ENCODE measurements at places on chromosomes 3 and 15.
A peak's percentile ranks its signal among the peaks of the same experiment; 100 is the strongest.

- peak; percentile 38 for DNase-seq
Observed at GRCh38 chr3:143000528-143000927, 842 bp upstream of the U2SURP start.

DNA sequence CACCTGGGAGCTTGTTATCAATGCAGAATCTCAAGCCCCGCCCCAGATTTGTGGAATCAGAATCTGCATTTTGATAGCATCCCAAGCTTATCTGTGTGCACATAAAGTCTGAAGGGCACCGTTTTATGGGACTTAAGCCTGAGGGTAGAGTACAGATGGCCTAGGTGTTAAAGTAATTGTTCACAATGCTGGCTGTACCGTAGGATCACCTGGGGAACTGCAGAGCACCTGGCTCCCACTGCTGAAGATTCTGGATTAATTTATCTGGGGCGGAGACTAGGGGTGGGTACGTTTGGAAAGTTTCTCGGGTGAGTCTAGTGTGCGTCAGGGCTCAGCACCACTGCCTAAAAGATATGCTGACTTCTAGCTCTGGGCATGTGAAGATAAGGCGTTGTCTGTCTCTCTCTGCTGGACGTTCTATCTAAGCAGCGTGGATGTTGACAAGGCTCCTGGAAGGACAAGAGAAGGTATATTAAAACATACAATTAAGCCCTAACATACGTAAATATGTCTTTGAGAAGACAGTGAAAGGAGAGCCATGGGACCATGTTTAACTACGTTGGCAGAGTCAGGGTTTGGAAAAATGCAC is 63.2 kb upstream of the RASGRP1 start:
- DNase-seq, result no peak

DNA sequence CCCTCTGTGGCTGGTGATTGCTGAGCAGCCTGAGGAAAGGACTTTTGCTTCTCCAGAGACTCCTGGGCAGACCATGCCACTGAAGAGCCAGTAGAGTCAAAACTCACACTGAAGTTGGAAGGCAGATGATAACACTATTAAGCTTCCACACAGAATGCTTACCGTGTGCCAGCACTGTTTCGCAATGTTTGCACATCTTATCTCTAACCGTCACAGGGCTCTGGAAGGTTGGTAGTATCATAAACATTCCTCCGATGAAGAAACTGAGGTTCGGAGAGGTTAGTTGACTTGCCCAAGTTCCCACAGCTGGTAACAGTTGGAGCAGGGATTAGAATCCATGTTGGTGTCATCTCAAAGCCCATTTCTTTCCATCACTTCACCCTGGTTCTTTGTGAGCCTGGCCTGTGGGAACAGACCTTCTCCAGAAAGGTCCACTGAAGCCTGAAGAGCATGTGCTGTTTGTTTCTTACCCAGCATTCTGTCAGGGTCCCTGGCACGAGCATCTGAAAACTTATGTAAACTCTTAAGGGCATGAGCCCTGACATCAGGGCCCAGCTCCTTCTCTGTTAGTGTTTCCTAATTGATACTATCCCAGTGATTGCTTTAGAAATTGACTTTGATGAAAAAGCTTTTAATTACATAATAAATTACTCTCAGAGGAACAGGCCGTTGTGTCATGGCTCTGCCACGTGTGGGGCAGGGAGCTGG is 77.0 kb upstream of the PRR23C start:
- no peak for DNase-seq

GRCh38 chr3:169545606-169546005 is 117.9 kb downstream of the MECOM start:
- no peak for DNase-seq

DNA sequence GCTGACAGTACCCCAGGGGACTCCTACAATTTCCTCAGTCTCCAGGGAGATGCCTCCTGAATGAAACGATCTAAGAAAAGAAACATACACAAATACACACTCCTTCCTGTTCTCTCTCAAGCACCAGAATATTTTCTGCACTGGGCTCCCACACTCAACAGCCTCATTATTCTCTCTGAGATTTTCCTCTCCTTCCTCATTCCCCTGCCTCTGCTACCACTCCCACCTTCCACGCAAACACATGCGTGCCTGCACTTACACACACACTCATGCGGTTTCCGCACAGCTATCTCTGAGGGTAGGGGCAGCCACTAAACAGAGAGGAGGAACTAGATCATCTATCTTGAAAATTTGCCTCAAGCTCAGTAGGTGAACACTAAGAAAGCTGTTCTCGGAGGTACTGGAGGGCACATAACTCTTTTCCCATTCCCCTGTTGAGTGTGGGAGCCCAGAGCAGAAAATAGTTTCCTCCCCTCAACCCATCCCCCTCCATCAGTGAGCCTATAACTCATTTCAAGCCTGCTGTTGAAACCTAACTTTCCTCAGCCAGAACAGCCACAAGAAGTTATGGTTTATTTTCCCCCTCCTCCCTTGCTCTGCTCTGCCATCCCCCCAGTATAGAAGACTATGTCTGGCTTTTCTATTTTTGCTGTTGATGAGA is 30.5 kb upstream of the TIPARP start:
- DNase-seq, result peak; percentile 66

- DNase-seq, result peak; percentile 69
Observed at GRCh38 chr3:125140011-125140817, 72.3 kb downstream of the SLC12A8 start.

DNA sequence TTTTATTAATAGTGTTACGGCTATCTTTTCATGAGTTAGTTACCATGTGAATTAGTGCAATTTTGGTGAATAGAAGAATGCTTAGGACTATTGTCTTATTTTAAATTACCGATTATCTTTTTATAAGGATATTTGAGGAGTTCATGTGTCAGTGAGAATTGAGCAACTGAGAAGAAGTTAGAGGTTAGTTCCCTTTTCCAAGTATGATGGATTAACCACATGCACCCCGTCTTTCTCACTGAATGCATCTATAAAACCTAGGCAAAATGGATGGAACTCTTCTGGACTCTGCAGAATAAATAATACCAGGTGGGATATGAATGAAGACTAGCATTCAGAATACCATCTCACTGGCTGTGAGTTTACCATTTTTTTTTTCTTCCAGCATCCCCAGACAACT is 74.3 kb downstream of the TCF12 start:
- no peak for DNase-seq

- no peak for DNase-seq
Observed at GRCh38 chr3:62677926-62678325, 197.3 kb downstream of the CADPS start.

DNA sequence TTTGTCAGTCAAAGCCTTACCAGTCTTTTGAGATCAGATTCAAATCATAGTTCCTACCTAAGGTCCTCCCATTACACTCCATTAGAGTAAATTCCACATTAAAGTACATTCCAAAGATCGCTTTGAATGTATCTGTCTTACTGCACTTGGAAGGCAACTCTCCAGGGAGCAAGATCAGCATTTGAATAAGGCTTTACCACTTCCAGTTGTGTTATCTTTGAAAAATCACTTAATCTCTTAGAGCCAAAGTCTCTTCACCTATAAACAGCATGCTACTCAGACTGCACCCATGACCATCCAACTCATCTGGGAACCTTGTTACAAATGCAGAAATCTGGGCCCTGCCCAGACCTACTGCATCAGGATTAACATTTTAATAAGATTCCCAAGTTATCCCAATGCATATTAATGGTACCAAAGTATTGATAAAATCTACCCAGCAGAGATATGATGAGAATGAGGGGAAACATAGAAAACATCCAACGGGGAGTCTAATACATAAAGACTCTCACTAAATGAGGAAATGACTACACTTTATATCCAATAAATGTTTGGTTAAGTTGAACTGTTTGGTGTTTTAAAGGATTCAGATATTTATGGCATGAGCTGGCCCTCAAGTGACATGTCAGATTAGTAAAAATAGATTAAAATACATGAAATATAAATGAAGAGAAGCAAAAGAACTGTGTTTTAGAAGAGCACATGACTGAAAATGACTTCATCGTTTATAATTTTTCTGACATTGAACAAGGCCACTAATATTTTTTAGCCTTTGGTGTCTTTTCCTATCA is 75.9 kb downstream of the TNIK start:
- peak; percentile 39 for DNase-seq

GRCh38 chr3:170488802-170489201 is 70.1 kb downstream of the CLDN11 start:
- peak; percentile 66 for DNase-seq

GRCh38 chr3:83248454-83248853 is 1487.0 kb upstream of the GBE1 start:
- DNase-seq, result no peak

DNA sequence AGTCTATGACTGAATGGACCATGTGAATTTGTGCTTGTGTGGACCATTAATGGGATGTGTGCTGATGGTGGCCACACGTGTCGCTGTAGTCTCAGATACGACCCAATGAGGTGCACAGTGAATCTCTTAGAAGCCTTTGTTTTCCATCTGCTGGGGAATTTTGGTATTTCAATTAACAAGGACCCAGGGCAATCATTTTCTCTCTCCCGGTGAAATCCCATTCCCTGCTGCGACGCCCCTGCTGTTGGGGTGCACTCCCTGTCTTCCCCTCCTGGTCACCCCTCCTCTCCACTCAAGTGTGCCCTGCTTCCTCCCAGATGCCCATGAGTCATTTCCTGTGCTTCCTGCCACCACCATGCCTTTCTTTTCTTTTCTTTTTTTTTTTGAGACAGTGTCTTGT is 32.7 kb downstream of the EBLN2 start:
- peak; percentile 13 for DNase-seq

DNA sequence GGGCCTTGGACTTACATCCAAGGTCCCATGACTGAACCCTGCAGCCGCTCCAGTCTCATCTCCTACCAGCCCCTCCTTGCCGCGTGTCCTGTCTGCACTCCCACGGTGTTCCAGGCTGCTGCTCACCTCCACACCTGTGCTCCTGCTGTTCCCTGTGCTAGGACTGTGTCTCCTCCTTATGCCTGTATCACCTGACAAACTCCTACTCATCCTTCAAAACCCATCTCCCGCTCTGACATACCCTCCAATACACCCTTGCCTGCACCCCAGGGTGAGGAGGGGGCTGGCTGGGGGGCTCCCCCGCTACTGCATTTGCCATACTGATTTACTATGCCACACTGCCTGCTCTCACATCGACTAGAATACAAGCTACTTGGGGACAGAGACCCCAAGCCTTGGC is 53.6 kb downstream of the CYP11A1 start:
- no peak for DNase-seq

GRCh38 chr3:59277201-59277600 is 227.4 kb upstream of the CFAP20DC start:
- DNase-seq, result no peak

DNA sequence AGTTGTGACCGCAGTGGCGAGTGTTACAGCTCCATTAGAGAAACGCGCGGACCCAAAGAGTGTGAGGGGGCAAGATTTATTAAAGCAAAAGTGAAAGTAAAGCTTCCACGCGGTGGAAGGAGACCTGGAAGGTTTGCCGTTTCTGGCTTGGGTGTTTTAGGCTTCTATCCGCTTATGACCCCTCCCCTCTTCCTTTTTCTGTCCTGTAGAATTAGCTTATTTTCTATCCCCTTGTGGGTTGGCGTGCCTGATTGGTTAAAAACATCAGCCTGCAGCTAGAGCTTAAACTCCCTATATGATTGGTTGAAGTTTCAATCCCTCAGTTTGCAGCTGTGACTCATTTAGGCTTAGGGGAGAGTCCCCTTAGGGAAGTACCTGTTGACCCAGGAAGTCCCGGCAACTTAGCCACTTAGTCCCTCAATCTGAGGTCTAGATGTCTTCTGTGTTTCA is 39.6 kb downstream of the C3orf38 start:
- no peak for DNase-seq

- DNase-seq, result no peak
Observed at GRCh38 chr3:40885430-40885829, 313.9 kb upstream of the CTNNB1 start.

GRCh38 chr3:28840976-28841376 is 439.9 kb upstream of the RBMS3 start:
- DNase-seq, result no peak

- no peak for DNase-seq
Observed at GRCh38 chr15:68933001-68933400, 2.7 kb downstream of the SPESP1 start.

- peak; percentile 98 for DNase-seq
Observed at GRCh38 chr15:59299929-59300617, 72.6 kb downstream of the MYO1E start.

GRCh38 chr15:85124173-85124572 is 142.5 kb downstream of the PDE8A start:
- no peak for DNase-seq

DNA sequence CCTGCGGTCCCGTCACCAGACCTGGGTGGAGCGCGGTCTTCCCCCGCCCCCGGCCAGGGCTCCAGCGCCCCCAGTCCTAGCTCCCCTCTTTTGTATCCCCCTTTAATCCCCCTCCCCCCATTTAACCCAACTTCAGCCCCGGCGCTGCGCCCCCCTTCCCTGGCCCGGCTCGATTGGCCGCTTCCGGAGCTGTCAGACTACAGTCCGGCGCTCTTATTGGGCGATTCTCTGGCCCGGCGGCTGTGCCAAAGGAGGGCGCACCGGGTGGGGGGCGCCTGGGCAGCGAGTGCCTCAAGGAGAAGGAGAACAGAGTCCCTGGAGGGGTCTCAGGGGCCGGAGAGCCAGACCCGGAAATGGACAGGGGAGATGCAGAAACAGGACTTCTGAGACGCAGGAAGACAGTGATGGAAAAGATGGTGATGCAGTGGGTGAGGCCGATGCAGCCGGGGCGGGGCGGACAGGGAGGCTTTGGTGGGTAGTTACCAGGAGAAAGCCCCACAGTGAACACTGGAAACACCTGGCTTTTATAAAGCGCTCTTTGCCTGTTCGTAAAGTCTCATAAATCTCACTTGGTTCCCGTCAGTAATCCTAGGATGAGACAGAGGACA is 1.2 kb upstream of the ADCY5 start:
- no peak for DNase-seq

GRCh38 chr3:116118475-116119169 is 326.7 kb downstream of the LSAMP start:
- DNase-seq, result no peak

DNA sequence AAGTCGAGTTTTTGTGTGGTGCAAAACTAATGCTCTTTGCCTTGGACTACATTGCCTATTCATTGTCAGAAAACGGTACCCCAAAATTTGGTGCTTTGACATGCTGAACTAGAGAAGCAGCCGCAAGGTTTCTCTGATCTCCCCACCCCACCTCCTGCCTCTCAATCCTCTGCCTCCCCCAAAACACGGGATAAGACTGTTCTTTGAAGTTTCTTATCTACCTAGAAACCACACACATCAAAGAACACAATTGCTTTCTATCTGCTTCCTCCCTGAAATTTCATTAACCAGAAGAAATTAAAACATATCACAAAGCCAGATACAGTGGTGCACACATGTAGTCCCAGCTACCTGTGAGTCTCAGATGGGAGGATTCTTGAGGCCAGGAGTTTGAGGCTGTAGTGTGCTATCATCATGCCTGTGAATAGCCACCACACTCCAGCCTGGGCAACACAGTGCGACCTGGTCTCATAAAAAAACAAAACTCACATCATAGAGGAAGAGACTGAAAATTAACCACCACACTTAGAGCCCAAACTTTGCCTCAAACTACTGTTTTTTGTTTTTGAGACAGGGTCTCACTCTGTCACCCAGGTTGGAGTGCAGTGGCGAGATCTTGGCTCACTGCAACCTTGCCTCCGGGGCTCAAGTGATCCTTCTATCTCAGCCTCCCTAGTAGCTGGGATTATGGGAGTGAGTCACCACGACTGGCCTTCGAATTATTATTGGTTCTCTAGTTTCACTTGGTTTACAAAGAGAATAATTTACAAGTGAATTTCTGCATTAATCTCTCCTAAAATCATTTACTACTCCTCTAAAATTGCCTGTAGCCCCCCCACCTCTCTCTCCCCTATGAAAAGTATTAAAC is 2.7 kb upstream of the PCNP start:
- no peak for DNase-seq

All from fibroblast of skin of right quadriceps (primary cell).